ENCODE measurements at places on chromosomes 1 and 21. TPM values are rescaled to one million over a fixed set of nuclear protein-coding genes. Genes with fewer than 3 reads are reported as not detected.
A peak's percentile ranks its signal among the peaks of the same experiment; 100 is the strongest.

GRCh38 chr21:45957981-45958600 is 23.5 kb upstream of the COL6A1 start:
- DNase-seq: no peak

GRCh38 chr21:15065392-15066122 is 757 bp upstream of the NRIP1 start:
- DNase-seq: peak; percentile 45

GRCh38 chr1:227166559-227166958 is 151.7 kb downstream of the CDC42BPA start:
- no peak for DNase-seq

GRCh38 chr1:226690460-226690982 is 48.6 kb downstream of the ITPKB start:
- DNase-seq: no peak

DNA sequence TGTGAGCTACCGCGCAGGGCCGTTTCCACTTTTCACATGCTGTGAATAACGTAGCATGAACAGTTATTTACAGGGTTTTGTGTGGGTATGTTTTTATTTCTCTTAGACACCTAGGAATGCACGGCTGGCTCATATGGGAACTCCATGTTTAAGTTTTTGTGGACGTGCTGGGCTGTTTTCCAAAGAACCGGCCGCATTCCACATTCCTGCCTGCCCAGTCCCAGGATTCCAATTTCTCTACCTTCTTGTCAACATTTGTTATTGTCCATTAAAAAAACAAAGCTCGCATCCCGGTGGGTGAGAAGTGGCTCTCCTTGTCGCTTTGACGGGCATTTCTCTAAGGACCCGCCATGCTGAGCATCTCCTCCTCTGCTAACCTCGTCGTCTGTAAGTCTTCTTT is 47.1 kb upstream of the LRRC3 start:
- DNase-seq: no peak

DNA sequence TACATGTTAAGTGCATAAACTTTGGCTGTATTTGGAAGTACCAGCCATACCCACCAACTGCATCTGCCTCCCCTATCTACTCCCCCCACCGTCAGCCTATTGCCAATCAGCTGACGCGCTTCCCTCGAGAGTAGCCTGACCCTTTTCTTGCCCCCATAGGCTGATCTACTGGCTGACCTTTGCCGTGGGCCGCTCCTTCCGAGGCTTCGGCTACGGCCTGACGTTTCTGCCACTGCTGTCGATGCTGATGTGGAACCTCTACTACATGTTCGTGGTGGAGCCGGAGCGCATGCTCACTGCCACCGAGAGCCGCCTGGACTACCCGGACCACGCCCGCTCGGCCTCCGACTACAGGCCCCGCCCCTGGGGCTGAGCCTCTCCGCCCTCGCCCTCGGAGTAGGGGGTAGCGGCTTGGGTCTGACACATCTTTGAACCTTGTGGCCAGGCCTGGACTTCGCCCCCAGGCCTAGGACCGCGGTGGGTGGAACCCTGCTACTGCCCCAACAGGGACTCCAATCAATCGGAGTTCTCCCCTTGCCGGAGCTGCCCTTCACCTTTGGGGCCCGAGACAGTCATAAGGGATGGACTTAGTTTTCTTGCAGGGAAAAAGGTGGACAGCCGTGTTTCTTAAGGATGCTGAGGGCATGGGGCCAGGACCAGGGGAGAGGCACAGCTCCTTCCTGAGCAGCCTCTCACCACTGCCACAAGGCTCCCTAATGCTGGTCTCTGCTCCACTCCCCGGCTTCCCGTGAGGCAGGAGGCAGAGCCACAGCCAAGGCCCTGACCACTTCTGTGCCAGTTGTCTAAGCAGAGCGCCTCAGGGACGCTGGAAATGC is 4.0 kb downstream of the GLMP start:
- peak; percentile 37 for DNase-seq

GRCh38 chr1:245155272-245156040 is 671 bp downstream of the KIF26B start:
- DNase-seq: no peak

- DNase-seq: no peak
Measured at GRCh38 chr1:116833718-116834117, 76.0 kb upstream of the PTGFRN start.

GRCh38 chr1:213163278-213163711 is 112.3 kb downstream of the RPS6KC1 start:
- no peak for DNase-seq

LCE6A gene
- not detected for polyA plus RNA-seq

SYT11 gene
- 36.6 TPM for polyA plus RNA-seq

DHDDS gene
- 46.2 TPM for polyA plus RNA-seq

REN gene
- 0.99 TPM for polyA plus RNA-seq

GPR3 gene
- polyA plus RNA-seq: 1.0 TPM

SLC1A7 gene
- polyA plus RNA-seq: 0.20 TPM

KRTAP19-3 gene
- not detected for polyA plus RNA-seq

ARTN gene
- polyA plus RNA-seq: 0.39 TPM
